Upper lobe of left lung (tissue), 6 donors: ENCODE measurements at places on chromosomes 7 and 10. TPM values are rescaled to one million over a fixed set of nuclear protein-coding genes. Genes with fewer than 3 reads are reported as not detected.

The MBL2 gene
- total RNA-seq = not detected

The HOXA3 gene
- total RNA-seq = 0.20 TPM

The ADRB1 gene
- 27.2 TPM for total RNA-seq

GRCh38 chr7:129768614-129769399 is 157.3 kb downstream of the NRF1 start:
- DNase-seq = no peak
- H3K36me3 ChIP-seq = no peaks in the 10 kb centered on the region
- H3K4me1 ChIP-seq = no peaks in the 10 kb centered on the region
- no peaks in the 10 kb centered on the region for H3K27me3 ChIP-seq
- no peak overlapping the region for H3K27ac ChIP-seq

GRCh38 chr10:128914681-128915080 is 552.4 kb upstream of the MGMT start:
- H3K4me3 ChIP-seq = no peak overlapping the region
- H3K27ac ChIP-seq = no peak overlapping the region
- no peaks in the 10 kb centered on the region for H3K4me1 ChIP-seq
- no peak for DNase-seq

DNA sequence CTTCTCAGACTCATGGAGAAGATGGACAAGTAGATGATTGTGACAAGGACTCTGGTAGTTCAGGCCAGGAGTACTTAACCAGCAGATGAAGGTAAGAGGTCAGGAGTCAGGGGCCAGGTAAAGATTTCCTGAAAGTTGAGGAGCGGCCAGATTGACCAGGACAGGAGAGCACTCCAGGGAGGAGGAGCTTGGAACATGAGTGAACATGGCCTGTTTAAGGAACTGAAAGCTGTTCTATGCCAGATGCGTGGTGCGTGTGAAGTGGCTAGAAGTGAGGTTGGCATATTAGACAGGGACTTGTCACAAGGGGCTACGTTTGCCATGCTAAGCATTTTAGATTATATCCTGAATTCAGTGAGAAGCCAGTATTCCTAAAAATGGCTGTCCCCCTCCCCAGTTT is 157.2 kb downstream of the WNT2 start:
- no peaks in the 10 kb centered on the region for H3K36me3 ChIP-seq
- no peak for DNase-seq
- H3K4me3 ChIP-seq = no peak overlapping the region
- no peaks in the 10 kb centered on the region for H3K4me1 ChIP-seq

The HOXA5 gene
- total RNA-seq = 11.5 TPM

The ZP3 gene
- not detected for total RNA-seq

- no peaks in the 10 kb centered on the region for H3K27me3 ChIP-seq
- H3K27ac ChIP-seq = no peak overlapping the region
- H3K4me3 ChIP-seq = no peak overlapping the region
- DNase-seq = no peak
- peaks cover 16% of the 10 kb centered on the region for H3K36me3 ChIP-seq
- peaks cover 25% of the 10 kb centered on the region for H3K4me1 ChIP-seq
Observed at GRCh38 chr10:33215154-33215553, 119.3 kb downstream of the NRP1 start.

The MCM10 gene
- 18.6 TPM for total RNA-seq

GRCh38 chr7:50834679-50835078 is 52.0 kb upstream of the GRB10 start:
- no peaks in the 10 kb centered on the region for H3K4me1 ChIP-seq
- no peak for DNase-seq
- no peaks in the 10 kb centered on the region for H3K36me3 ChIP-seq
- no peak overlapping the region for H3K4me3 ChIP-seq

GRCh38 chr7:38127216-38128207 is 50.5 kb upstream of the STARD3NL start:
- DNase-seq = no peak
- H3K27me3 ChIP-seq = no peaks in the 10 kb centered on the region
- no peaks in the 10 kb centered on the region for H3K36me3 ChIP-seq
- no peaks in the 10 kb centered on the region for H3K4me1 ChIP-seq
- H3K4me3 ChIP-seq = no peak overlapping the region

DNA sequence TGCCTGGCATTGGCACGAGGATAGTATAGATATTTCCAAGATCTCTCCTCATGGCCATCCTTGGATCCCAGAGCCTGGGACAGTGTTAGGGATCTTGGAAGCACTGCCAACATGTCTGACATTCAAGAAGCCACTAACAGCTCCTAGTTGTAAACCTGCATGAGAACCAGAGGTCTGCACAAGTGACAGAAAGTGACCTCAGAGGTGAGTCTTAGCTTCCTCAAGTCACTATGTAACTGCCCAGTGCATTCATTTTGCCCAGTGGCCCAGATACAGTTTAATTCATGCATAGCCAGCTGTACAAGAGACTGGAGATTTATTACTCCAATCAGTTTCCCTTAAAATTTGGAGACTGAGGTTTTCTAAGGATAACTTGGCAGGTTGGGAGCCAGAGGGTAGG is 16.7 kb downstream of the SUGCT start:
- DNase-seq = no peak
- H3K4me1 ChIP-seq = no peaks in the 10 kb centered on the region
- no peaks in the 10 kb centered on the region for H3K36me3 ChIP-seq
- no peak overlapping the region for H3K4me3 ChIP-seq
- no peaks in the 10 kb centered on the region for H3K27me3 ChIP-seq
- H3K27ac ChIP-seq = no peak overlapping the region

DNA sequence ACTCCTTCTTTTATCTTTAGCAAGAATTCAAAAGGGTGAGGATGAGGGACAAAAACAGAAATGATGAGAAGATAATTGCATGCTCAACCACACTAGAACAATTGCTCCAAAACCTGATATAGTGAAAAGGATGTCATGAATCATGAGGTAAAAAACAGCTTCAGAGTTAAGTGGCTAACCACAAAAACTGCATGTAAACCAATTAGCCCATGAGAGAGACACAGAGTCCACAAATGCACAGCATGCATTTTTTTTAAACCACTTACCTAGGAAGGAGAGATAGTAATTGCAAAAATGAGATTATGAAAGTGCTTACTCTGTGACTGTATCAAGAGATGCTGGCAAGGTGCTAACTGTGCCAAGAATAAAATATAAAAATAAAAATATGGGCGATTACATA is 132.9 kb downstream of the MBL2 start:
- H3K27me3 ChIP-seq = no peaks in the 10 kb centered on the region
- H3K4me3 ChIP-seq = no peak overlapping the region

DNA sequence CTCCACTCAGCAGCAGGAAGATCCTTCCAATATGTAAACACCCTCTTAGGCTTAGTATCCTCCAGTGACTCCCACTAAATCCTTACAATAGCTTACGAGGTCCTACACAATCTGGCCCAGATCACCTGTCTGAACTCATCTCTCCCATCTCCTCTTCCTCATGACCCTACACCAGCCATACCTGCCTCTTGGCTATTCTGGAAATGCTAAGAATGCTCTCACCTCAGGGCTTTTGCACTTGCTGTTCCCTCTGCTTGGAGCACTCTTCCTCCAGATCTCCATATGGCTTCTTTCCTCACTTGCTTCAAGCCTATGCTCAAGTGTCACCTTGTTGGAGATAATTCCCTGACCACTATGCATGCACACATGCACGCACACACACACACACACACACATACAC is 50.8 kb upstream of the FRMD4A start:
- no peaks in the 10 kb centered on the region for H3K36me3 ChIP-seq
- no peak overlapping the region for H3K27ac ChIP-seq
- no peaks in the 10 kb centered on the region for H3K4me1 ChIP-seq
- no peaks in the 10 kb centered on the region for H3K27me3 ChIP-seq
- no peak for DNase-seq
- no peak overlapping the region for H3K4me3 ChIP-seq

The NUTM2B gene
- total RNA-seq = 0.81 TPM

The ADK gene
- total RNA-seq = 123 TPM

The ADRA2A gene
- total RNA-seq = 1.9 TPM

- no peak for DNase-seq
- H3K4me3 ChIP-seq = no peak overlapping the region
- no peak overlapping the region for H3K27ac ChIP-seq
Observed at GRCh38 chr10:4672201-4672600, 153.8 kb upstream of the AKR1E2 start.

The H2BK1 gene
- total RNA-seq = not detected

The SUFU gene
- 15.7 TPM for total RNA-seq

GRCh38 chr7:98250789-98251188 is 1.2 kb downstream of the TECPR1 start:
- peak overlapping the region; percentile 89 for H3K27ac ChIP-seq
- H3K36me3 ChIP-seq = peaks cover 6% of the 10 kb centered on the region
- peaks cover 63% of the 10 kb centered on the region for H3K4me1 ChIP-seq
- no peaks in the 10 kb centered on the region for H3K27me3 ChIP-seq
- DNase-seq = no peak
